ENCODE measurements at places on chromosomes 2 and 18.
A peak's percentile ranks its signal among the peaks of the same experiment; 100 is the strongest.

DNA sequence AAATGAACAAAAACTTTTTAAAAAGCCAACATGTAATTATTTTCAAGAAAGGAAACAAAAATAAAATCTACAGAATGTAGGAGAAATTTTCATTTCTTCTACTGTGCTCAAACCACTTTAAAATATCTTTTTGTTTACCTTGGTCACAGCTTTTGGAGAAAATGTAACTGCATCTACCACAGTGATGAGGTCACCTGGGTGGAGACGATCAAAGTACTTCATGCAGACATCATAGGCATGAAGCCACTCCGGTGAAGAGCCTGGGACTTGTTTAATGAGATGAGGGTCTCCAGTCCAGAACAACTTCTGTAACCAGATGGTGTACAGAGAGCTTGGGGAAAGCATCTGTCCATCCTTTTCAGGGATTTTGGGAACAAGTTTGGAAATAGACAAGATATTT is 285.8 kb downstream of the NBAS start:
- DNase-seq: peak; percentile 58

GRCh38 chr2:30351116-30351515 is 95.9 kb upstream of the LCLAT1 start:
- no peak for DNase-seq

DNA sequence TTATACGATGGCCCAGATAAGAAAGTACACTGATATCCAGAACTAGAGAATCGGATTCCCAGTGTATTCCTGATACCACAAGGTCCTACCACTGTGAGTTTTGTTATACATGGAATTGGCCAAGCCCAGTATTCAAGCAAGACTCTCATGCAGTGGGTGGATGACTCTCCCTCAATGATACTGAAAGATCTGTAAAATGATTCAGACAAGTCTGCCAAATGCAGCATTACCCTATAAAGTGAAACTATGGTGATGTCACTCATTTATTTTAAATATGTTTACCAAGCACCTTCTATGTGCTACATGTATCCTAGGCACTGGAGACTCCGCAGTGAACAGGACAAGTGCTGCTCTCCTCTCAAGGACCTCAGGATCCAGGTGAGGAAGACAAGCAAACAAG is 22.6 kb downstream of the MYO5B start:
- DNase-seq: no peak

DNA sequence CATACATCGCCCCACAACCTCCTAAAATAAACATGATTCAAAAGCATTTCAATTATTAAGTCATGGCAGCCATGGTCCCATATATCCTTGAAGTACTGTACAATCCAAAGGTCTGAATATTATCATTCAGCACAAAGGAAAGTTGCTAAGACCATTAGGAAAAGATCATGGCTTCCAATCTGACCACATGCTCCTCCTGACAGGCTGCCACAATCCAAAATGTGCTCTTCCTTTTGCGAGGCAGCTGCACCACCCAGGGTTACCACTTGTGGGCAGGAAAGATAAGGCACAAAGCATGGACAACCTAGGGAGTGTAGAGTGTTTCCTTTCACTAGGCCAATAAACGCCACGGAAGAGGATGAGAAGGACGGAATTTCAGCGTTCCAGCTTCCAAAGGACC is 5.4 kb downstream of the BOLA3 start:
- no peak for DNase-seq

DNA sequence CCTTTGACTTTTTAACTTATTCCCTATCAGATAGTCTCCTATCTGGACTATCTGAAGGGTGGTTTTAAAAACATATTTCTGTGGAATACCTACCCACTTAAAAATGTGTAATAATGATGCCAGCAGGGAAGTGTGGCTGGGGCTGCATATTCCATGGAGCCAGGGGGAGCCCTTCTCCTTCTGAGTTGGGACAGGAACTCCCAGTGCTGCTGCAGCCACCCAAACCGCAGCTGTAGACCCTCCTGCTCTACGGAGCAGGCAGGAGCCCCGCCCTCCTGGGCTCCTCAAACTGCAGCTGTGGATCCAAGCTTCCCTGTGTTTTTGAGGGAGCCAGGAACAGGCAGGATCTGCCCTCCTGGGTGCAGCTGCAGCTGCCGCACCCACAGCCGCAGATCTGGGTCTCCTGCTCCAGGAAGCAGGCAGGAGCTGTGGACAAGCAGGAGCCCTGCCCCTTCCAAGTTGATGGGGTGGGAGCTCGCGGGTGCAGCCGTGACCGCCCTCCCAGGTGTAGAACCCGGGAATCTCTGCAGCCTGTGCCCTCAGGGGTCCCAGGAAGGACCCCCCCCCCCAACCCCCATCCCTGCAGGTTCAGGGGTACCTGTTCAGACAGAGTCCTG is 57.8 kb downstream of the PDK1 start:
- DNase-seq: no peak

DNA sequence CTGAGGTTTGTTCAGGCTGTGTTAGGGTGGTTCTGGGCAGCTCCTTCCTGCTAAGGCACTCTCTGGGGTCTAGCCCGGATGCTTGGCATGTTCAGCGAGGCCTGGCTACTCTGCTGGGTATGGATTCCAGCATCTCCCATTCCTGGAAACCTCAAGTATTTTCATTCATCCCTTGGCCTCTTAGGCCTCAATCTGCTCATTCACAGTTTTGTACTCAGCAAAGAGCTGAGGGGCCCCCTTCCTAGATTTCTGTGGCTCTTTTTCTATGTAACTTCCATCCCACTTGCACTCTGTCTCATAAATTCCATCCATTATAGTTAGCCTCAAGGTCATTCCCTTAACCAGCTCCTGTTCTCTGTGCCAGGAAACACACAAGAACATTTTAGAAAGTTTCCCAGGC is 798.8 kb upstream of the HS6ST1 start:
- no peak for DNase-seq

GRCh38 chr2:131146749-131147148 is 41.6 kb downstream of the PLEKHB2 start:
- no peak for DNase-seq

- DNase-seq: peak; percentile 37
Observed at GRCh38 chr2:133780099-133780996, 212.1 kb upstream of the NCKAP5 start.

DNA sequence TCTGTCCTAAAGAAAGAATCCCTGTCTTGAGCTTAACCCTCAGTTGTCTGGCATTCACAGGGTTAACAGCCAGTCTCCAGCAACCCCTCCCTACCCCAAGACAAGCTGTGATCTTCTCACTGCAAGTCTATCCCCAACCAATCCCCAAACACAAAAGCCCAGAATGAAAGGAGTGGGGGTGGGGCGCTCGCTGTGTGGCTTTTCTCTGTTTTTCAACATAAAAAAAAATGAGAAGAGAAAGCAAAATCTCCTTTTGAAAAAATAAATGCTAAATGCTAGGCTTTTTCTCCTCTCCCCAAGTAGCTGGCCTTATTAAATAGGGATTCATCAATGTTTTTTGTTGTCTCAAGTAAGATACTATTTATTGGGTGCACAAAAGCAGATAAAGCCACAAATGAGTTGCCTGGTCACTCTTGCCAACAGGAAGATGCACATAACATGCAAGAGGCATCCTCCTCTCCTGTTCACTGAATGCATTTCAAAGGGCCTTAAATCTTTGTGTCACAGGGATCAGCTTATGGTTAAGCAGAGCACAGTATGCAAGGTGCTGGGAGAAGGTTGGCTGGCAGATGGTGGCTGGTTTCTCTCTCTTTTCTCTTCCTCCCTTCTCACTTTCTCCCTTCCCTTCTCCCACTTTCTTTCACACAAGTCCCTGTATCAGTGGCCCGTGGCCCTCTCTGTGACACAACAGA is 225.6 kb downstream of the CMPK2 start:
- peak; percentile 53 for DNase-seq

DNA sequence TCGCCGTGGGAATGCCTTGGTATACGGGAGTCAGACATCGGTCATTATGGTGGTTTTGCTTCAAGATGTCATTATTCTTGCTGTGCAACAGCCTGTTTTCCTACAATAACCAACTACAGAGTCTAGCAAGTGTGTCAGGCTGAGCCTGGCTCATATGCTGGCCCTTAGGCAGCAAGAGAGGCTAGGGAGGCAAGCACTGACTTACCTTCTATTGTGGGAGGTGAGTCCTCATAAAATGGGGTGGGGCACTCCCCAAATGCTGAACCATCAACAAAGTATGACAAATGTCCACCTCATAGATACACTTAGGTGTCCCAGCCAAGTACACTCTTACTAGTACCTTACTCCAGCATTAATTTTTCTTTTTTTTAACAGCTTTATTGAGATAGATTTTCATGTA is 77.0 kb upstream of the ATL2 start:
- DNase-seq: no peak

GRCh38 chr18:41886126-41886807 is 68.8 kb upstream of the PIK3C3 start:
- DNase-seq: no peak

DNA sequence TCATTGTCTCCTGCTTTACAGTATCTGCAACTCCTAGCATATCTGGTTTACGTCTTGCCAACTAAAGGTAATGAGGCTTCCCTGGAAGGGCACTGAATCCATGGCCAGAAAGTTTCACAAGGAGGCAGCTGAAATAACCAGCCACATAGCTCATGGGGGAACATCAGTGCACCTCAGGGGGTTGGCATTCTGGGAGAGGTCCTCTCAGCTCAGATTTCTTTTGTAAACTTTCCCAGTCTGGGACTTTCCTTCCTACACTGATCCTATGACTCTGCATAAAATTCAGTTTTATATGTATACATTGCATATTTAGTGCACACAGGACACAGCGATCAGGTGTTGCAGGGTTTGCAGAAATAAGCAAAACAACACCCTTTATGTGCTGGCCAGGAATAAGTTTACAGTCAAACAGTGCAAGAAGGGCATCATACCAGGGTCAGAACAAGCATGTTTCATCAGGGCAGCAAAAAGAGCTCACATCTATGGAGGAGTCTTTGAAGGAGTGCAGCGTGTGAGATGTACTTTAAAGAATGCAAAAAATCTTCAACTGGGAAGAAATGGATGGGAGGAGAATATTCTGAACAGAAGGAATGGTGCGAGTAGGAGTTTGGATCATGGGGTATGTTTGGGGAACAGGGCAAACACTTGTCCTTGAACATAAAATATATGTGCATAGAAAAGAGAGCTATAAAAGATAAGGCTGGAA is 240.6 kb upstream of the RAB12 start:
- no peak for DNase-seq

GRCh38 chr2:8418721-8419120 is 263.1 kb upstream of the ID2 start:
- DNase-seq: no peak

DNA sequence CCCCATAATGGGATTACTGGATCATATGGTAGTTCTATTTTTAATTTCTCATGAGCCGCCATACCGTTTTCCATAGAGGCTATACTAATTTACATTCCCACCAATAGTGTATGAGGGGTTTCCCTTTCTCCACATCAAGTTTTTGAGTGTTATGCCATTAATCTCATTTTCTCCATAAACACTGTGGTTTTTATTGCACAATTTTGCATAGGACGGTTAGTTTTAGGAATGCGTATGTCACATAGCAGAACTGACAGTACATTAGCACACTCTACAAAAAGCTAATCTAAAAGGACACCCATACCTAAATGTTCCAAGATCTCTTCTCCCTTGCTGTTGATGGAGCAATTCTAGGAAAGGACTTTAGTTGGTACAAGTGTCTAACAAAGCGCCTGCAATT is 32.5 kb downstream of the DARS1 start:
- DNase-seq: no peak

- no peak for DNase-seq
Observed at GRCh38 chr2:161165811-161166210, 5.6 kb downstream of the TANK start.

GRCh38 chr18:2316082-2316750 is 255.1 kb downstream of the METTL4 start:
- no peak for DNase-seq

GRCh38 chr2:69214898-69215297 is 172.1 kb downstream of the GFPT1 start:
- no peak for DNase-seq

- no peak for DNase-seq
Observed at GRCh38 chr2:15832030-15832709, 108.2 kb upstream of the MYCN start.

DNA sequence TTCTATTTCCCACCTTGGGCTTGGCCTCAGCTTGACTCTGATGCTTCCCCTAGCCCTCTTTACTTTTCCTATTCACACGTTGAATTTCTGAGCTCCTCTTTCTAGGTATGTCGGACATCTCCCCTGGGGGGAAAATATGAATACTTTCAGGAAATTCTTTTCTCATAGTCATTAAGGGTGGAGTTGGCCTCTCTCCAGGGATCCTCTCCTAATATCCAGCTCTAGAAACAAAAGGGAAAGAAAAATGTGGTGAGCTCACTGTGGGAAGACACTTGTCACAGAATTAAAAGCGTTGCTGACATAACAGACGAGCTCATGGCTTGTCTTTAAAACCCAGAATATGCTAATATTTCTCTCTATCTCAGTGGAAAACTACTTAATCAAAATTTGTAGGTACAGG is 132.7 kb upstream of the MEX3C start:
- no peak for DNase-seq

GRCh38 chr2:241356871-241357260 is 781 bp downstream of the FARP2 start:
- peak; percentile 23 for DNase-seq

GRCh38 chr18:5198311-5198710 is 1.3 kb upstream of the AKAIN1 start:
- peak; percentile 79 for DNase-seq

DNA sequence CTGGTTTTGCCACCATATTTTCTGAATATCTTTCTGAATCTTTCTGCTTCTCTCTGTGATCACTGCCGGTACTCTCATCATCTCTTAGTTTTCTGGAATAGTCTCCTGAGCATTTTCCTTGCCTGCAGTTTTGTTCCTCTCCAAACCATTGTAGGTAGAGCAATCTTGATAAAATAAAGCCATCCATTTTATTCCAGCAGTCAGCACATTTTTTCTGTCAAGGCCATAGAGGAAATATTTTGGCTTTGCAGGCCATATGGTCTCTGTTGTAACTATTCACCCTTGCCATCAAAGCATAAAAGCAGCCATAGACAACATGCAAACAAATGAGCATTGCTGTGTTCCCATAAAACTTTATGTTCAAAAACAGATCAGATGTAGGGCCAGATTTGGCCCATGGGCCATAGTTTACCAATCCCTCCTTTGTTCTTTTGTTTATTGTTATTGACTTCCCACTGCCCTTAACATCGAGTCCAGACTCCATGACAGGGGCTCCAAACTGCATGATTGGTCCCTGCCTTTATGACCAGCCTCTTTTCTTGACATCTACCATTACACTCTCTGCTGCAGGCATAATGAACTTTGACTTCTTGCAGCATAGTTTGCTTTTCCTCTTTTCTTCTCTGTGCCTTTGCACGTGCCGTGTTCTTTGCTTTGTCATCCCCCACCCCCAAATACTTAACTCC is 29.8 kb downstream of the TMEM87B start:
- DNase-seq: no peak

DNA sequence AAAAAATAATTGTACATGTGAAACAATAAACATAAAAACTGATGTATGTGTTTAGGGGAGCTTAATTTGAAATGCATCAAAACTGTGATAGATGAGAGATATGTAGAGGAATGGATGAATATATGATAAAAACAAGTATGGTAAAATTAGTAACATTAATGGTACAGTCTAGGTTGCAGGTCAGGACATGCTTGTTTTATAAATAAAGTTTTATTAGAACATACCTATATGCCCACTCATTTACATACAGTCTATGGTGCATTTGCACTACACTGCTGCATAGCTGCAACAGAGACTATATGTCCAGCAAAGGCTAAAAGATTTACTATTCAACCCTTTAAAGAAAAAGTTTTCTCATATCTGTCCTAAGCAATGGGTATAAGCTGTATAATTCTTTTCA is 236.6 kb upstream of the CCDC68 start:
- no peak for DNase-seq
